Temporal lobe (tissue), 4 donors: ENCODE measurements at places on chromosomes 1 and 21. TPM values are rescaled to one million over a fixed set of nuclear protein-coding genes. Genes with fewer than 3 reads are reported as not detected.

The KIF17 gene
- 5.2 TPM for total RNA-seq

The ALG14 gene
- 1.5 TPM for total RNA-seq

The MEX3A gene
- 44.0 TPM for total RNA-seq

The ILDR2 gene
- total RNA-seq, result 20.9 TPM

The KCNA10 gene
- not detected for total RNA-seq

The CELA3B gene
- not detected for total RNA-seq

The DCDC2B gene
- not detected for total RNA-seq

The TDRD10 gene
- 0.49 TPM for total RNA-seq

The GJA5 gene
- total RNA-seq, result 0.98 TPM

The FCER1G gene
- 1.2 TPM for total RNA-seq

The TSPEAR gene
- total RNA-seq, result not detected

The BEND5 gene
- total RNA-seq, result 12.0 TPM

The PRRX1 gene
- total RNA-seq, result 5.4 TPM

The CLCA4 gene
- not detected for total RNA-seq

The ANKRD65 gene
- 0.49 TPM for total RNA-seq

The ADORA1 gene
- total RNA-seq, result 9.1 TPM

The TGFB2 gene
- 23.1 TPM for total RNA-seq

The TRIM45 gene
- total RNA-seq, result 3.9 TPM

The NR1I3 gene
- under 0.01 TPM for total RNA-seq

The VHLL gene
- total RNA-seq, result 0.25 TPM

The GNAT2 gene
- not detected for total RNA-seq

The NPHS2 gene
- not detected for total RNA-seq

The LINGO4 gene
- not detected for total RNA-seq

The TOR3A gene
- 23.1 TPM for total RNA-seq

The NR0B2 gene
- not detected for total RNA-seq

The WARS2 gene
- 6.6 TPM for total RNA-seq

The UBXN11 gene
- total RNA-seq, result 7.9 TPM

The MAB21L3 gene
- total RNA-seq, result under 0.01 TPM

The MARCKSL1 gene
- total RNA-seq, result 355 TPM

The OR2L5 gene
- 0.25 TPM for total RNA-seq

The DHRS3 gene
- total RNA-seq, result 6.9 TPM

The PLEKHN1 gene
- total RNA-seq, result not detected

The LRRN2 gene
- total RNA-seq, result 11.8 TPM

The GUCA2B gene
- total RNA-seq, result not detected

The AMY1B gene
- total RNA-seq, result not detected

The CACNA1S gene
- total RNA-seq, result under 0.01 TPM

The CHTOP gene
- total RNA-seq, result 61.2 TPM

The NHLH2 gene
- total RNA-seq, result 0.74 TPM

The OR2G6 gene
- not detected for total RNA-seq

The BNIPL gene
- 0.25 TPM for total RNA-seq

The SH2D1B gene
- total RNA-seq, result not detected
